ENCODE measurements at places on chromosomes 5 and 9.
A peak's percentile ranks its signal among the peaks of the same experiment; 100 is the strongest.

- DNase-seq, result no peak
Measured at GRCh38 chr5:54868511-54869483, 116.6 kb downstream of the ESM1 start.

- DNase-seq, result no peak
Measured at GRCh38 chr5:132370181-132370970, 866 bp downstream of the SLC22A5 start.

DNA sequence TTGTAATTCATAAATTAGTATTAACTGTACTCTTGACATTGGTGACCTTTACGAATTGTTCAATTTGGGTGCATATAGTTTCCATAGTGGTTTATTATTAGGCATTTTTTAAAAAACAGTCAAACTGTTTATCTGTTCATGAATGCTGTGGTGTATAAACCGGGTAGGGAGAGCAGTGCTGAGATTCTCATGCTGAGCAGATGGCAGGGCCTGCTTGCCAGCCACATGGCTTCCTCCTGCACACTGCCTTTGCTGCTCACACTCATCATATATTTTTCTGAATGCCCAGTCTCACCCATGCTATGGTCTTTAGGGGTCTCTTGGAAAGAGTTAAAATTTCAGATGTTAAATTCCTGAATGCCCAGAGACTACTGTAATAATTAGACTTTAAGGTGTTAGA is 40.8 kb downstream of the NNT start:
- DNase-seq, result no peak

DNA sequence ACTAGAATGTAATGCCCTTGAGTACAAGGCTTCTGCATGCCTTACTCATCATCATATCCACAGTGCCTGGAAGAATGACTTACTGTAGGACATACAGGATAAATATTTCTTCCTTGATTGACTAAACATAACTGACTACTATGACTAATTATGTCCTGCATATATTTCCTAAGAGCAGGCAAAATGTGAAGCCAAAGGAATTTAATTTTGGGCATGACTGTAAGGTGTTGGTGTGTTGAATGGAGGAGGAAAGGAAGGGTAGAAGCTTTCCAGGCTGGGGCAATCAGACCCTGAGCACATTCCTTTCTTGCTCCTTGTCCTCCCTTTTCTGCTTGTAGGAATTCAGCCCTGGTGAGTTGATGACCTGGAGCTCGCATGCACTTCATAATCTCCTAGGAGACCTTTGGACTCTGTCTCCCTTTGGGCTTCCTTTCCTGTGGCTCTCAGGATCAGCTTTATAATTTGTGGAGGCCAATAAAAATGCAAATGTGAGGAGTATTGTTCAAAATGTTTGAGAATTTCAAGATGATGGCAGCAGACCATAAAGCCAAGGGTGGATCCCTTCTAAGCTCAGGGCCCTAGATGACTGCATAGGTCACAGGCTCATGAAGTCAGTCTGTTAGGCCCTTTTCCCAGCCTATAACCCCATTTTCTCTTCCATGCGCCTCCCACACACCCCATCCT is 174.0 kb downstream of the HMHB1 start:
- no peak for DNase-seq

DNA sequence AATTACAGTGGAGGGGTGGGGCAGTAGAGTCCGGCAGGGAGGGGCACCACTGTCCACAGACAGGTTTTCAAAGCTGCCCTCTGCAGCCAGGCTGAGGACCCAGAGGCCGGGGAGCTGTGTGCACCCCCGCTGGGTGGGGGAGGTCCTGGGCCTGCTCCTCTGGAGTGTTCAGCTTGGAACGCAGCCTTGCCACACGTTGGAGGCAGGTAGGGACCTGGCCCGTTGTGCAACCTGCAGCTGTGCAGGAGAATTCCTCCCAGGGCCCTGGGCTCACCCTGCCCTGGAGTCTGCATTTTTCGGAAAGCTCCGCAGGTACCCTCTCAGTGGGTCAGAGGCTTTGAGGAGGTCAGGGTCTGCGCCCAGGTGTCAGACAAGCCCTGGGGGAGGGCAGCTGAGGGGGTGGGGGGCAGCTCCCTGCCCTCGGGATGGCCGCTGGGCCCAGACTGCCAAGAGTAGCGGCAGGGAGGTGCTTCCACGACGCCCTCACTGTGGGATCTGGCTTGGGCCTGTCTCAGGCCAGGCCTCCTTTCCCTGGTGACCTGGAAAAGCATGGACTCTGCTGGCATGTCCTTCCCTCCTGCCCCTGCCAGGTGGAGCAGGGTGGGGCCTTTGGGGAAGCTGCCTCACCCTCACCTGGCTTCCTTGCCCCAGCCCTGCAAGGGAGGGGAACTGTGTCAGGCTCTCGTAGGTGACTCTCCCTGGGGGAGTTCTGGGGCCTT is 29.5 kb downstream of the RXRA start:
- no peak for DNase-seq

DNA sequence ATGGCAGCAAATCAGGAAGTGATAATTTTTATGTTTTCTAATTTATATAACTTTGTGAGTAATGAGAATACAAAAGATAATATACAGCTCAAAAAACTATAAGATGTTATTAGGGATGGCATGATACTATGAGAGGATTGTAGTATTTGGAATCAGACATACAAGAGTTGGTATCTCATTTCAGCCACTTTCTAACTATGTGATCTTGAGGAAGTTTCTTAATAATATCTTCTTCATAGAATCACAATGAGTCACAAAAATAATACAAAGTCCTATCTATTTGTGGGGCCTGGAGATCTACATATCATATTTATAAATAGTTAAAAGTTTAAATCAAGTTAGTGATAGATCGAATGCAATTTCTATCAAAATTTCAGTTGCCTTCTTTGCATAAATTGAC is 23.7 kb upstream of the TMED7 start:
- no peak for DNase-seq

- no peak for DNase-seq
Measured at GRCh38 chr5:149186506-149186905, 45.2 kb downstream of the ABLIM3 start.

- no peak for DNase-seq
Measured at GRCh38 chr9:9949978-9950377, 662.8 kb downstream of the PTPRD start.

GRCh38 chr9:127700594-127701255 is 6.1 kb upstream of the CFAP157 start:
- DNase-seq, result no peak

DNA sequence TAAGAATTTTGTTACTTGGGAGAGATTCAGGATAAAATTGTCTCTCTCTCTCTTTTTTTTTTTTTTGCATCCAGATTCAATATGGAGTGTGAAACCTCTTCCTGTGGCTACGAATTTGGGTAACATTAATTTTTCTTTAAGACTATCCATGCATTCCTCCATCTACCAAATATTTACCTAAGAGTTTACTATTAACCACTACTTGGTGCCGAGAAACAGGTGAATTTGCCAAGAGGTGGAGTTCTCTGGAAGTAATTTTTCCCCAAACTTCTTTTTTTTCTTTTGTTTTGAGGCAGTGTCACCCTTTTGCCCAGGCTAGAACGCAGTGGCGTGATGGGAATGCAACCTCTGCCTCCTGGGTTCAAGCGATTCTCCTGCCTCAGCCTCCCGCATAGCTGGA is 206.3 kb upstream of the VLDLR start:
- DNase-seq, result no peak

DNA sequence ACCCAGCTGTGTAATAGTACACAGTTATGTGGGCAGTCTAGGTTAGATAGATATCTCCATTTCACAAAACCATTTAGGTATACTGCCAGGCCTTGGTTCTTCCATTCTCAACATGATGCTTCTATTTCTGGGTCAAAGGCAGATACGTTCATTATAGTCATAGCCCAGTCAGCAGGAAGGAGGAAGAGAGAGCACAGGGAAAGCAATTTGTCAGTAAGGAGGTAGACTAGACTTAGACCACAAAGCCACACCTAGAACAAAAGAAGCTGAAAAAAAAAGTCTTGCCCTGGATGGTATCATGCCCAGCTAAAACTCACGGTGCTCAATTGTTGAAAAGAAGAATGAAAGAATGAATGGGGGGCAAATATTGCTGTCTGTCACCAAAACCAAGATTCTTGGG is 7.6 kb downstream of the INVS start:
- no peak for DNase-seq

DNA sequence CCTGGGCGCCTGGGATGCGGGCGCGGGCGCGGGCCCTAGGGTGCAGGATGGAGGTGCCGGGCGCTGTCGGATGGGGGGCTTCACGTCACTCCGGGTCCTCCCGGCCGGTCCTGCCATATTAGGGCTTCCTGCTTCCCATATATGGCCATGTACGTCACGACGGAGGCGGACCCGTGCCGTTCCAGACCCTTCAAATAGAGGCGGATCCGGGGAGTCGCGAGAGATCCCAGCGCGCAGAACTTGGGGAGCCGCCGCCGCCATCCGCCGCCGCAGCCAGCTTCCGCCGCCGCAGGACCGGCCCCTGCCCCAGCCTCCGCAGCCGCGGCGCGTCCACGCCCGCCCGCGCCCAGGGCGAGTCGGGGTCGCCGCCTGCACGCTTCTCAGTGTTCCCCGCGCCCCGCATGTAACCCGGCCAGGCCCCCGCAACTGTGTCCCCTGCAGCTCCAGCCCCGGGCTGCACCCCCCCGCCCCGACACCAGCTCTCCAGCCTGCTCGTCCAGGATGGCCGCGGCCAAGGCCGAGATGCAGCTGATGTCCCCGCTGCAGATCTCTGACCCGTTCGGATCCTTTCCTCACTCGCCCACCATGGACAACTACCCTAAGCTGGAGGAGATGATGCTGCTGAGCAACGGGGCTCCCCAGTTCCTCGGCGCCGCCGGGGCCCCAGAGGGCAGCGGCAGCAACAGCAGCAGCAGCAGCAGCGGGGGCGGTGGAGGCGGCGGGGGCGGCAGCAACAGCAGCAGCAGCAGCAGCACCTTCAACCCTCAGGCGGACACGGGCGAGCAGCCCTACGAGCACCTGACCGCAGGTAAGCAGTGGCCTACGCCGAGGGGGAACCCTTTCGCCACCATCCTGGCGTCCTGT is at the start of gene EGR1:
Gene EGR1 (plus strand): TSS at position 219 of the 864 bp plus-strand sequence. CDS start 283 bp downstream, at position 502.
- peak; percentile 100 for DNase-seq

DNA sequence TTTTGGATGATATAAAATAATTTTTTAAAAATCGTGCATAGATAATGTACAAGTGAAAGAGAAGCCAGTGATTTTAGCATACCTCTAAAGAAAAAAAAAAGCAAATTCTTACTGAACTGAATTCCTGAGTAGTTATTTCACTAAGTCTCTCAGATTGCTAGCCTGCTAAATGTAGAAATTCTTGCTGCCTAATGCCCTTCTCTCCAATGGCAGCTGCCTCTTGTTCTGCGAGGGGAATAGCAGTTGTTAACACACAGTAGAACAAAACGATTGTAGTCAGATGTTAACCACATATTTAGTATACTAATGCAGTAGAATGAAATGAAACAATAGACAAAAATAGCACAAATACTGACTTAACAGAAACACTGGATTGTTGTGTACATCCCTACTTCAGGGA is 26.8 kb downstream of the SMAD5 start:
- DNase-seq, result no peak

GRCh38 chr5:4730279-4730678 is 409.9 kb upstream of the ADAMTS16 start:
- no peak for DNase-seq

DNA sequence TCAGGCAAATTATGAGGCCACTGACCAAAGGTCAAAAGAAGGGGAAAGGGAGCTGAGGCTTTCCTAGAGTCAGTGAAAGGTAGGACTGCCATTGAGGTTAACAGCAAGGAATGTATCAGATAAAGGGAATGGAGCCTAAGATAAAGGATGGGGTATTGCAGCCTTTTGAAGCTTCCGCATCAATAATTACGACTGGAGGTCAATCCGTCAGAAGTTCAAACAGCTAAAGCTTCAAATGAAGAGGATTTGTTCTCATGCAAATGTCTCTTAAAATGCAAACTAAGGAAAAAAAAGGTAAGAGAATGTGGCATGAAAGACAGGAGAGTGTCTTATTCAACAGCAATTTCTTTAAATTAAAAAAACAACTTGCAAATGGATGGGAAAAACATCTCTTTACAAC is 341.1 kb upstream of the RGMB start:
- no peak for DNase-seq

DNA sequence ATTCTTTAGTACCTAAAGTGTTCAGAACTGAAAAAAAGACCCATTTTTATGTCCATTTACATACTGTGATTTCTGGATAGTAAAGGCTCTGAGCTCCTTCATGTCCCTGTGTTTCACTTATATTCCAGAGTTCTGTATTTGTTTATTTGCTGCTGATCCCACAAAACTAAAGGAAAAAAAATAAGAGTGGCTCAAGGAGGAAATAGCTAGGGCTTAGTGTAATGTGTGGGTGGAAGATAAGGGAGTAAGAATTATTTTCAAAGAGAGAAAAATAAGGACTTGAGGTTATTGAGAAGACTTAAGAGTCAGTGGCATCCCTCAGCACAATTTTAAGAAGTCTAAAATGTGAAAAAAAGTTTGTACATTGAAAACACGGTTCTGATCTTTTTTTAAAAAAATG is 46.0 kb downstream of the ENTREP1 start:
- no peak for DNase-seq

DNA sequence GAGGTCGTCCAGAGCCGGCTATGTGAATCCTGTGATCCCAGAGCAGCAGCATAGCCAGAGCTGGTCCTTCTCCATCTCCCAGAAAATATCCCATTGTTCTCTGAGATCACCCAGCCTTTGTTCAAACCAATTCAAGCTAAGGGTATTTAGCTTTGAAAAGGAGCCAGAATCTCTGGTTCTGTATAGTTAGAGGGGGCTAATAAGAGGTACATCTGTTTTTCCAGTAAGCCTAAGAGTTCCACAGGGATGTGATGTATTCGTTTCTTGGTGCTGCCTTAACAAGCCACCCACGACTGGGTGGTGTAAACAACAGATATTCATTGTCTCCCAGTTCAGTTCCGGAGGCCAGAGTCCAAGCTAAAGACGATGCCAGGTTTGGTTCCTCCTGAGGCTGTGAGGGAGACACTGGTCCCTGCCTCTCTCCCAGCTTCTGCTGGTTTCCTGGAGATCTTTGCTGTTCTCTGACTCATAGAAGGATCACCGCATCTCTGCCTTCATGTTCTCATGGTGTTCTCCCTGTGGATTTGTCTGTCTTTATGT is 344.8 kb downstream of the MTRR start:
- DNase-seq, result no peak

- no peak for DNase-seq
Measured at GRCh38 chr5:1386274-1386717, 41.4 kb upstream of the CLPTM1L start.

GRCh38 chr5:159412284-159413046 is 82.2 kb upstream of the IL12B start:
- no peak for DNase-seq

GRCh38 chr9:127873223-127873691 is 4.2 kb downstream of the AK1 start:
- DNase-seq, result no peak

DNA sequence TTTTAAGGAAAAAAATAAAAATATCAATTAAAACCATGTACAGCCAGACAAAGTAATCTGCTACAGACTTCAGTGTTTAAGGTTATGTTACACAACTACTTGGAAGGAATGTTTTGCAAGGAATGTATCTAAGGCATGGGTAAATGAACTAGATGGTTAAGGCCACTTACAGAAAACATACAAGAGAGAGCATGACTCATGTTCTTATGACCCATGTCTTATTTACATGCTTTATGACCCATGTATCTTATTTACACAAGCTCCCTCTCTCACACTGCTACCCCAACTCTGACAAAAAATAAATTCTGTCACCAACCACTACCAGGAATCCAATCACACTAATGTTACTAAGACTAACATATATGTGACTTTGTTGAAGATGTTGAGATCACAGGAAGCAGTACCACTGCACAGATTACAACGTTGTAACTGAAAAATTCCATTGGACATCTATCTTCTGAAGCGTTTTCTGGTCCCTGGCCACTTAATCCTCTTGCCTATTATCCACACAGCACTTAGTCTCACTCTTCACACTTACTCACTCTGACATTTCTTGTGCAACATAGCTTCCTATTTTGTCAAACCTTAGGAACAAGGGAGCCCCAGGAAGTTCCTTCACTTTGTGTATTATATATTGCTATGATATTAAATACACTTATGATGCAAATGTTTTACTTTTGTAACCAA is 1630.1 kb upstream of the C9orf72 start:
- no peak for DNase-seq

Measured in C1 segment of cervical spinal cord (tissue), 14 donors.